ENCODE measurements at places on chromosomes 1 and 21.
A peak's percentile ranks its signal among the peaks of the same experiment; 100 is the strongest.

- DNase-seq, result no peak
Measured at GRCh38 chr1:155081472-155082300, 3.0 kb downstream of the EFNA3 start.

DNA sequence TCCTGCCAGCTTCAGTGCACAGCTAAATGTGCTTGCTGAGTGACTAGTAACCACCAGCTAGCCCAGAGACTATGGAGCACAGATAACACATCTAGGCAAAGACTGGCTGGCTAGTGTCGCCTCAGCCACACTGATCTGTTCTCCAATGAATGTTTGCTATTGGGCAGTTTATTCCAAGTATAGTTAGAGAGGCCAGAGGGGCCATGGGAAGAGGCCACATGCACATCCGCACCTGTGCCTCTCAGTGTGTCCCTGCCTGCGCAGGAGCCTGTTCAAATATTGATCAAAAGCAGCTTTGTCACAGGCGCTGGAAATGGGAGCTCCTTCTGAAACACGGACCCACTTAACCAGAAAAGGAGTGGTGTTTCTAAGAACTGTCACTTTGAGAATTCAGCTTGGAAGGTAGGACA, 51.3 kb upstream of the ATP1A1 start:
- DNase-seq, result no peak

- no peak for DNase-seq
Measured at GRCh38 chr21:43631411-43632107, 27.7 kb downstream of the HSF2BP start.

DNA sequence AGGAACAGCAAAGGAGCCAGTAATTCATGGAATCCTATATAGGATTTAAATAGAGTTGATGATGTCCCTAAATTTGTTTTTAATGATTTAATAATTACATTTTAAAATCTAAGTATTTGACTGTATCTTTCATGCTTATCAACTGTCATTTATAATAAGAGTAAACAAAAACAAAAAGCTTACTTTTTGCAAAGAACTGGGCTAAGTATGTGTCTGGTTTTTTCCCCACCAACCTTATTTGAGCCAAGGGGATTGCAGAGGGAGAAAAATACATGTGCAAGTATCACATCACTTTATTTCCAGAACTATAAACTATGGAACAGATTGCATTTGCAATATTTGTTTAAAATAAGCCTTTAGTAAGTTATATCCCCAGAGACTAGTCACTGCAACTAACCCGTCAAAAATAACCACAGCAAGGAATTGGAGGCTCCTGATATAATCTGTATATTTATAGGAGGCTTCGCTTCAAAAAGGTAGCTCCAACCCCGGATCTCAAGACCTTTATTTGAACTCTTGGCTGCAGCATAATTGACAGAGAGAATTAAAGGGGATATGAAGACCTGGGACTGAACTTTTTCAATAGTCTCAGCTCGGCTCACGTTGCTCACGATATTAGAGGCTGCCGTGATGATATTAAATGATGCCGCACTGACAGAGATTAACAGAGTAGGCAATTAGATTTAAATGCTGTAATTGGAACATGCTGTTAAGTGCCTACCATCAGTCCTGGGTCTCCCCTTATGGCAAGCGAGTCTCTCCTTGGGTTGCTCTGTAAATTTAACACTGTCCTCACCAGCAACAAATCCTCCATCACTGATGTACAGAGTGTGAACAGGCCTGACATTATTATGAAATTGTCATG, 329.1 kb upstream of the NFIA start:
- no peak for DNase-seq

GRCh38 chr1:35637401-35637809, 3.9 kb downstream of the PSMB2 start:
- no peak for DNase-seq

DNA sequence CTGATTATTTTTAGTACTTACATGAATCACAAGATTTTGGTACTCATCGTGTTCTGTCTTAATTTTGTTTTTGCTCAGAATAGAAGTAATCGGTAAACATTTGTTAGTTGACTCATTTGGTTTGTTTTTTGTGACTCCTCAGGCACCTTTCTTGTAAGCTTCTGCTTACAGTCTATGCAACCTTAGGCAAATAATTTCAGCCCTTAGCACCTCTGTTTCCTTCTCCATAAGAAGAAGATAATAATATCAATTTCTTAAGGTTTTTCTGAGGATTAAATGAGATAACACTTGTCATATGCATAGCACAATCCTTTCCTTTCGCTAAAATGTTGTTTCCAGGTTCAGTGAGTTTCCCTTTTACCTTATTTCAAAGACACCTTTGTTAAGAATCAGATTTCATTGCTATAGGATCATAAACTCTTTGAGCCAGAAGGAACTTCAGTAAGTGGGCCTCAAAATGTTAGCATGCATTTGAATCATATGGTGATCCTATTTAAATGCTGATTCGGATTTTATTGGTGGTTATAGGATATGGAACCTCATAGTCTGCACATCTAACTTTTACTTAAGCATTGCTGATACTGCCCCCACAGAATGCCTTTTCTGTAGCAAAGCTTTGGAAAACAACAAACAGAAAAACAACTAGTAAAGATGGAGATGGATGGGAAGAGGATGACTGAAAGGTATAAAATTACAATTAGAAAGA, 272.7 kb upstream of the CACYBP start:
- no peak for DNase-seq

GRCh38 chr21:39552856-39553255, 59.9 kb upstream of the B3GALT5 start:
- no peak for DNase-seq

- no peak for DNase-seq
Measured at GRCh38 chr1:105909811-105910210, 1146.7 kb upstream of the PRMT6 start.

- no peak for DNase-seq
Measured at GRCh38 chr21:40706806-40707655, 139.9 kb downstream of the DSCAM start.

DNA sequence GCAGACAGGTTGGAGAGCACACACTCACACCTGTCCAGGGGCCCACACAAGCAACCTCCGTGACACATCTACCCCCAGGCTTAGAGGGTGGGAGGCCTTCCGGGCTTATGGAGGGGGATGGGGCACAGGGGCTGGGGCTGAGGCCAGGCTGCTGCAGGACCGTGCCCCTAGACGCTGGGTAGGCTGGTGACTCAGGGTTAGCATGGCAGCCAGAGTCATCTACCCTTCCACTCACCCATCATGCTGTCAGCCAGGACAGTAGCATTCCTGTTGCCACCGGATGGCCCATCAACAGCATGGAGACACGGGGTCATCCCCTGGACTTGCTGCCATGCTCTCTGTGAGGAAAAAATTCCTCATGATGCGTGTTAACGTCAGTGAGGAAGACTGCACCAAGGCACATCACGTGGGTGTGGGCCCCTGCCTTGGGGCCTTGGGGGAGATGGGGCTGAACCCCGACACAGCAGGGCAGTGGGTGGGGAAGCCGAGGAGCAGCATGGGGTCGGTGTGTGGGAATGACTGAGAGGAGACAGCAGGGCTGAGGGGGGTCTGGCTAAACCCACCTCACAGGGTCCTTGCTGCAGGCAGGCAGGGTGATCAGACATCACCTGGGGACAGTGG, 52.8 kb downstream of the WNT9A start:
- peak; percentile 1 for DNase-seq

DNA sequence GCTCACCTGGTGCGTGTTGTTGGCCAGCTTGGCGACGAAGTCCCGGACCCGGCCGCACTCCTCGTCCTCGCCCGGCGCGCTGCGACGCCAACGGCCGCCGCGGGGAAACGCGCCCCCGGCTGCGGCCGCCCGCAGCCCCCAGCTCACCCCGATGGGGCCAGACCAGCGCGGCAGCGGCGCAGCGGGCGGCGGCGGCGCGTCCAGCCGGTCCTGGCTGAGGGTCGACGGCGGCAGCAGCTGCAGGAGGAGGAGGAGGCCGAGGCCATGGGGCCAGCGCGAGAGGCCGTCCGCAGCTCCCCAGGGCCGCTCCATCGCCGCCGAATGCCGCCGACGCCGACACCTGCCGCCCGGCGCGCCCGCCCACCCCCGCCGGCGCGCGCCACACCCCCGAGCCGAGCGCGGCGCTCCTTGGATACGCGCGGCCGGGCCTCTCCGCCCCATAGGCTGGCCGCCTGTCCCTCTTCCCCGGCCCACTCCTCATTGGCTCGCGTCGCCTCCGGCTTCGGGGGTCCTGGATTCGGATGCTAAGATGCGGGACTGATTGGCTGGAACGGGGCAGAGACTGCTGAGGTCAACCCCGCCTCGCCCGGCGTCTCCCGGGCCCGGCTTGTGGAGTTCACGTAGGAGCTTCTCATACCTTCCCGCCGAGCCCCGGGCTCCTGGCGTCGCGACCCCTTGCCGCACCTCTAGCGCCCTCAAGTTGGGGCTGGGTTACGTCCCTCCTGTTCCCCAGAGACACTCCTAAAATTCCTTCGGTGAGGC, at the start of gene SORT1:
Gene SORT1, minus strand, starts transcription at position 338 of the 762 bp plus-strand sequence. Its CDS starts 26 bp downstream, at position 312.
- peak; percentile 47 for DNase-seq

DNA sequence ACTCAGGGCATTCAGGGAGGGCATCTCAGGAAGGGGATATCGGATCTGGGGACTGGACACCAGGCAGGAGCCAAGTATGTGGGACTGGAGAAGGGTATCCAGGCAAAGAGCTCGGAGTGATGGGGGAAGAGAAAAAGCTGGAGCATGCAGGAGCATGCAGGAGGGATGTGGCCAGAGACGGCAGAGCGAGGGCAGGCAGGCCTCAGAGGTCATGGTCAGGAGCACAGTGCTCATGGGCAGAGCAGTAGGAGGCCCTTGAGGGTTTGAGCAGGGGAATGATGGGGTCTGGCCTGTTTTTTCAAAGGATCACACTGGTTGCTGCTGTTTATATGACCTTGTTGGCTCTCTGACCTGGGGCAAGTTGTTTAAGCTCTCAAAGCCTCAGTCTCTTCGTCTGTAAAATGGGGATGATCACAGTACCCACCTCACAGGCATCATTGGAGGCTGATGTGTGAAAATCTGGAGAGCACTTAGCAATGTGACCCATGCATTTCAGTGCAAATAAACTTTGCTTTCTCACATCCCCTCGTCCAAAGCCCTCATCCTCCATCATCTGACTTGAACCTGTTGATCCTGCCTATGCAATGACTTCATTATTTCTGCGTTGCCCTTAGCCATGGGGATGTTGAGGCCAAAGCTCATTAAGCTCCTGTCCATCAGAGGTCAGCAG, 273.1 kb downstream of the MATN1 start:
- no peak for DNase-seq

DNA sequence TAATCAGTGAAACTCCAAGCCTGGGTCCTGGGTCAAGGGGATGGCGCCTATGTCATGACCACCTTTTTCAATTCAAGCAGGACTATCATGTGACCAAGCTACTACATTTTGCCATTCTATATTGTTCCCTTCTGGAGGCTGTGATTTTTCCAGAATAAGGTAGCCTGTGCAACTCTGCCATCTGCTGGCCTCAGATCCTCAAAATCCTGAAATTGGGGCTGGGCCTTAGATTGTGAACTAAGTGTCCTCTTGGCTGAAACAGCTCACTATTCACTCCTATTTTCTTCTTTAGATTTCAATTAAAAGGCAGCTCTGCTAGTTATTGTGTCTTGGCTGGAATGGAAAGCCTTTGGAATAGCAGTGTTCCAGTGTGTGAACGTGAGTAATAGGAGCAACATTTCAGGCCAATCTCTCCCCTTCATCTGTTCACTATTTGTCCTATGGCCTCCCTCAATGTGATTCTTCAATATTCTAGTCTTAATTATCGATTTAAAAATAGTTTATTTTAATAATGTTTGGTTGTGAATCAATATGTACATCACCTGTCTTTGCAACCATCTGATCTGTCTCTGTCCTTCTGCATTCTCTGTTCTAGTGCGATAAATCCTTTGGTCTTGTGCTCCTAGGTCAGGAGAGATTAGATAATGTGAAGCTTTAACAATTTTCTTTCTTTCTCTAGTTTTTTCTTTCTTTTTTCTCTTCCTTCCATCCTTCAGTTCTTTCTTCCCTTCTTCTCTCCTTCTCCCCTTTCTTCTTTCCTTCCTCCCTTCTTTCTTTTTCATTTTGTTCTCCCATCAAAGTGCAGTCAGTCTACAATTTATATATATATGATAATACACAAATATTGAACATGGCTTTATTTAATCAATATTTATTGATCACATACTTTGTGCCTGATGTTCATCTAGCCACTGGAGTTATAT, 69.8 kb downstream of the CR1 start:
- no peak for DNase-seq

DNA sequence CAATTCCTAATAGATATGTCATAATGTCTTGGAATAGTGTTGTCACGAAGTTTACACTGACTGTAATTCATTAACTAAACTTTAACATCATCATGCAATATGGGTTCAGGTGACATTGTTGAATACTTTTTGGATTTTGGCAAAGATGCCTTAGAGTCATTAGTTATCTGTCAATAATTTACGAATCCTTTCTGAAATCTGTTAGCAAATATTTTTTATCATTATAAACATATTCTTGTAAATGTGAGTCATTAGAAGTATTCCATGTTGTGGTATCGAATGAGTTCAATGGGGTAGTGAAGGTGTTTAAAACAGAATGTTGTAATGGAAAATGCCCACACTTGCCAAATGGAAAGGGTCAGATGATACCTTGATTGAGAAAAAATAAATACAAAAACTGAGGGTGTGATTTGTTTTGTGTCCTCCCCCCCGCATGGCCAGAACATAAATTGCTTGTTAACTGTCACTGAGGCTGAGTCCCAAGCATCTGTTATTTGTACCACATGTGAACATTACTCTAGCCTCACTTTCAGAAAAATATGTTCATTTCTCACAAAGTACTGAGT, 5.2 kb upstream of the NR5A2 start:
- DNase-seq, result no peak

- no peak for DNase-seq
Measured at GRCh38 chr1:44222397-44223186, 9.3 kb downstream of the DMAP1 start.

- no peak for DNase-seq
Measured at GRCh38 chr1:181326348-181326747, 157.0 kb upstream of the CACNA1E start.

DNA sequence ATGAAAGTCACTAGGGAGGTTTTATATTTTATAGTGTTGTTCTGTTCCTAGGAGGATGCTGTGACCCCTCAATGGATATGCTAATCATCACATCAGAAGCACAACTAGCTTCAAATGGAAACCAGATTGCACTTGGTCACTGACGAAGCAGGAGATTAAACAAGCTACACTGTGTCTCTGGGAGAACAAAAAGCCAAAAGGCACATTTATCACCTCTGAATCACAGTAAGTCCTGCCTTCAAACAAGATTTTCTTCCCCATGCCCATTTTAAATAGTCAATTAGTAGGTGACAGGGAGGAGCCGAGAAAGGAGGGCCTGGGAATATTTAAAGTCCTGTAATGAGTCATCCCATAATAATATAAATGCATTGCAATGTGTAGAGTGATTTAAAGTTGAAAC, 38.1 kb downstream of the RGS2 start:
- no peak for DNase-seq
